Germinal center (tissue), 1 donor: ENCODE measurements at places on chromosomes 2 and 18.

DNA sequence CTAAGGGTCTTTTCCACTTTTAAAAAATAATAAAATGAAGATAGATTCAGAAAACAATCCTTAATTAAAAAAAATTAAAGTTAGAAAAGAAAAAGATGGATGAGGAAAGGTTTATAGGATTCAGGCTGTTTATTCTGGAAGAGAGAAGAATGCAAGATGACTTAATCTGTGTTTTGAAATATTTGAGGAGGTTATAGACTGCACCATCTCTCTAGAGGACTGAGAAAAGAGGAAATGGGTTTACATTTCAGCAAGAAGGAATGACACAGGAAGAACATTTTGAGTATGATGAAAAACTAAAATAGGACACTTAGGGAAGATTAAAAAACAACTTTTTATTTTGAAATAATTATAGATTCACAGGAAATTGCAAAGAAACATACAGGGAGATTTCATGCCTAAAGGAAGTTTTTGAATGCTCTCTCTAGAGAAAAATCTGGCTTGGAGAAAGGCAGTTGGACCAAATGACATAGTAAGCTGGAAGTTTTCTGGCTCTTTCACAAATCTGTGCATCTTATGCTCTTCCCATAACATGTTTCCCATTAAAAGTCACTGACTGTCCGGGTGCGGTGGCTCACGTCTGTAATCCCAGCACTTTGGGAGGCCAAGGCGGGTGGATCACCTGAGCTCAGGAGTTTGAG, 75.0 kb downstream of the CERS6 start:
- no peak for DNase-seq

GRCh38 chr2:123514613-123515207, 510.4 kb upstream of the CNTNAP5 start:
- DNase-seq: no peak

DNA sequence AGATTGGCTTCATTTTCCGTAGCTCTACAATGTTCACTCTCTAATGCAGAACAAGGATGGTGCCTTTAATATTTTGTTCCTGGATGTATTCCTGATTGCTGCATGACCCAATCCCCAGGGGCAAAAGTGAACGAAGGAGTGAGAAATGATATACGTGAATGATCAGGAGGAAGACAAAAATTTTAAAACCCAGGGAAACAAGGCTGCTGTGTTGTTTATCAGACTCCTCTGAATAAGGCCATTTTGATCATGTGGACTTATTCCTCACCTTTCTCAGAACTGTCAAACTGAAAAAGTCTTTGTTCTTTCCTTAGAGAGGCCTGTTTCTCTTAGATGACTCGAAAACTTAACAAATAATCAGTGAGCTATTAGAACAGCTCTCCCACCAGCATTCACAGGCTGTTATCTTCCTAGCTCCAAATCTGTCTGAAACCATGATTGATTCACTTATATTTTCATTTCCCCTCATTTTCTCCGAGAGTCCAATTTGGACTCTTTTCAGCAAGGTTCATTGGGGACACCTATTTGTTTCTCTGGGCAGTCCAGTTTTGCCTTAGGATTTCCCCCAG, 29.5 kb upstream of the COX7A2L start:
- no peak for DNase-seq

DNA sequence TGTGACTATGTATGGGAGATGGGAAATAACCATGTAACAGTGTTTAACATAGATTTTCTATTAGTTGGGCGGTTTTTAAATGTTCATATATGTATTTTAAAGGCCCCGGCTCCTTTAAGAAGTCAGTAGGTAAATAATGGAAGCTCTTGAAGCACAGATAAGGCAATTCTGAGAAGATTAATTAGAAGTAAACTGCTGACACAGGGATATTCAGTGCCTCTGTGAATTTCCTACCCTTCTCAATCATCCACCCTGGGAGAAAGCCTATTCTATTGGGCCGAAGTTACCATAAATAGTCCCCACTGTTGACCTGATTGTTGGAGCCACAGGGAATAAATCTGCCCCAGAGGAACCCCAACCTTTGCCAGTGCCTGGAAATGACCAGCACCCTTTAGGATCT, 56.8 kb upstream of the SIX3 start:
- no peak for DNase-seq

- DNase-seq: no peak
These were observed 210.2 kb downstream of the PAX3 start for GRCh38 chr2:222088561-222088960.

DNA sequence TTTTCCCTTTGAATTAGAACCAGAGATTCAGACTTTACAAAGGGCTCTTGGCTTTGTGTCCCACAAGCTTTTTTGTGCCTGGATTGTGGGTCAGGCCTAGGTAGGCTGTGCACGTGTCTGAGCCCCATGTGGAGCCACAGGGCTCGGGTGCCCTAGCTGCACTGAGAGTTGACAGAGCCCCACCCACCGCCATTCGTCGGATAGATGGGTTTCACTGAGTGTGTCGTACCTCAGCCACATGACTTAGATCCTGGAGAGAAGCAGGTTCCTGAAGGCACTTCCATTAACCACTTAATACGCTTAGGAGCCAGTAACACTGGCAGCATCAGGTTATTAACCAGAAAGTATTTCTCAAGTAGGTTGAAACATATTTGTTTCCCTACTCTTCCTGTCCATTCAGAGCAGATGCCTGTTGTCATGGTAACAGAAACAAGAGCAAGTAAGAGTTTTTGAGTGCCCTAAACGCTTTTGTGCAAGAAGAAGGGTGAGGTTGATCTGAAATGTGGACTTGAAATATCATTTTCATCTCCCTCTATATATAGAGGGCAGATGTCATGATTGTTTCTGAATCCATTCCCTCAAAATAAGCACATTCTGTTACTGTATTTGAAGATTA, 30.0 kb downstream of the ADCYAP1 start:
- no peak for DNase-seq

DNA sequence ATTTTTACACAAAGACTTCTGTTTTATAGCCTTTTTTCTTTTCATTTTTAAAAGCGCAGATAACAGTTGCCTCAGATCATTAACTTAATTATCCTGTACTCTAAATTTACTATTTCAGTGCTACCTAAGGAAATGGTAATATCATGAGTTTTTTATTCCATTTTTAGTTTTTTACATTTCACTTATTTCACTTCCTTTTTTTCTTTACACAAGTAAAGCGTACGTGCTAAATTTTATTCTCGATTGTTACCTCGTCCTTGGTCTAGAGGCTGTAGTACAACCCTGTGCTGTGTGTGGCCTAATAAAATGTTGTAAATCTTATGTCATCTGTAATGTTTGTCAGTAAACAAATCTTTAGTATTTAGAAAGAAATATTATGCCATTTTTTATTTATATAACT, 49.2 kb downstream of the CRIM1 start:
- DNase-seq: no peak

- DNase-seq: no peak
These were observed 45.3 kb downstream of the PSMD14 start for GRCh38 chr2:161353543-161353942.

- DNase-seq: no peak
These were observed 76.1 kb downstream of the CABYR start for GRCh38 chr18:24214913-24215312.

- no peak for DNase-seq
These were observed 1604.8 kb upstream of the ZEB2 start for GRCh38 chr2:146124741-146125140.

- DNase-seq: no peak
These were observed 26.8 kb upstream of the INHBB start for GRCh38 chr2:120319123-120319522.

DNA sequence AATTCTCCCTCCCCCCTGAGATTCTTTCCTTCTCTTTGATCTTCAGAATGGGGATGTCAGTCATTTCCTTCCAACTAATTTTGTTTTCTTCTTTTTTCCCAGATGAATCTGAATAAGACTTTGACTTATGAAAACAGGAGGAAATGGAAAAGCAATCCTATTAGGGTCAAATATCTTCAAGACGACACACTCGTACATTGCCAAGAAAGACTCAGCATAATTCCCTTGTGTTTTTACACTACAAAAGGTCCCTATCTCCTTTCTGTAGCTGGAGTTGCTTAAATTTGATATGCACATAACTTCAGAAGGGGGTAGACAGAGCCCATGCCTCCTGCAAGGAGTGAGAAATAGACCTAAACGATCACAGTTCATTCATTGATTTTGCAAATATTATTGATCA, 230.3 kb upstream of the RBBP8 start:
- no peak for DNase-seq
